Activated T-helper 17 cell treated with anti-CD3 and anti-CD28 coated beads, Interleukin-2, amount 50 U/mL, for 72 hours (primary cell): ENCODE measurements at places on chromosomes 6 and 20. TPM values are rescaled to one million over a fixed set of nuclear protein-coding genes. Genes with fewer than 3 reads are reported as not detected.

The DNMT3B gene
- total RNA-seq = 0.99 TPM

The PTK6 gene
- total RNA-seq = 0.69 TPM

The MDFI gene
- not detected for total RNA-seq

The ENPP4 gene
- total RNA-seq = 9.1 TPM

The CEP85L gene
- 46.2 TPM for total RNA-seq

The CNKSR3 gene
- total RNA-seq = not detected

The TREML2 gene
- total RNA-seq = 3.3 TPM

The COL9A1 gene
- total RNA-seq = not detected

The SEMG1 gene
- total RNA-seq = not detected

The NKAIN4 gene
- total RNA-seq = not detected

The TBXT gene
- not detected for total RNA-seq

The KCNK16 gene
- not detected for total RNA-seq

The PKIG gene
- 11.9 TPM for total RNA-seq

The HMGCLL1 gene
- not detected for total RNA-seq

The CCN2 gene
- total RNA-seq = not detected

The RBPJL gene
- not detected for total RNA-seq

The PI16 gene
- total RNA-seq = 1.8 TPM

The C20orf144 gene
- 0.26 TPM for total RNA-seq

The HLA-DOA gene
- 7.8 TPM for total RNA-seq

The LCA5 gene
- 0.28 TPM for total RNA-seq

The SSTR4 gene
- total RNA-seq = not detected

The SRMS gene
- total RNA-seq = not detected

The MUC21 gene
- not detected for total RNA-seq

The BCAS1 gene
- total RNA-seq = 0.11 TPM

The C20orf96 gene
- total RNA-seq = 5.2 TPM

The BICRAL gene
- 19.3 TPM for total RNA-seq

The LPA gene
- total RNA-seq = not detected

The KHDC1L gene
- not detected for total RNA-seq

The ELOVL2 gene
- total RNA-seq = not detected

The MAPK13 gene
- 53.6 TPM for total RNA-seq

The SAMD3 gene
- 1.4 TPM for total RNA-seq

The IMPG1 gene
- total RNA-seq = not detected

The NCOA6 gene
- total RNA-seq = 25.3 TPM

The CD24 gene
- total RNA-seq = not detected

The MATN4 gene
- 0.66 TPM for total RNA-seq

The ALDH8A1 gene
- 1.2 TPM for total RNA-seq

The PSORS1C1 gene
- total RNA-seq = not detected

The HLA-F gene
- 352 TPM for total RNA-seq

The PEX3 gene
- total RNA-seq = 37.6 TPM

The ADGRB3 gene
- total RNA-seq = 0.05 TPM

The BMP6 gene
- not detected for total RNA-seq

The WFDC10B gene
- not detected for total RNA-seq

The RBM24 gene
- total RNA-seq = not detected

The HLA-C gene
- 1,648 TPM for total RNA-seq

The EPPIN gene
- not detected for total RNA-seq
